Parietal lobe (tissue), 2 donors: ENCODE measurements at places on chromosomes 5 and 9. TPM values are rescaled to one million over a fixed set of nuclear protein-coding genes. Genes with fewer than 3 reads are reported as not detected.

OR1K1 gene
- total RNA-seq, result not detected

ASS1 gene
- total RNA-seq, result 6.9 TPM

INSL6 gene
- total RNA-seq, result not detected

ANKRD34B gene
- total RNA-seq, result 0.31 TPM

LVRN gene
- 7.5 TPM for total RNA-seq

WWC1 gene
- 77.0 TPM for total RNA-seq

GABRA1 gene
- total RNA-seq, result 17.2 TPM

GPR150 gene
- total RNA-seq, result not detected

SHROOM1 gene
- total RNA-seq, result 0.94 TPM

SPATA31C1 gene
- total RNA-seq, result not detected

OR2S2 gene
- not detected for total RNA-seq

MUSK gene
- 0.31 TPM for total RNA-seq

ADAMTSL2 gene
- total RNA-seq, result 3.8 TPM

TAF11L12 gene
- total RNA-seq, result not detected

SMIM3 gene
- 1.3 TPM for total RNA-seq

PKD2L2 gene
- not detected for total RNA-seq

WNK2 gene
- total RNA-seq, result 86.1 TPM

QRFP gene
- total RNA-seq, result not detected

SLC6A19 gene
- not detected for total RNA-seq

TMEFF1 gene
- total RNA-seq, result 58.5 TPM

NR2F1 gene
- 82.6 TPM for total RNA-seq

PSAT1 gene
- total RNA-seq, result 27.5 TPM

NOTCH1 gene
- total RNA-seq, result 57.6 TPM

RNF20 gene
- 36.6 TPM for total RNA-seq

NPDC1 gene
- 34.4 TPM for total RNA-seq

GFRA3 gene
- total RNA-seq, result not detected

C1QTNF2 gene
- total RNA-seq, result 3.4 TPM

ANKRD33B gene
- total RNA-seq, result 4.4 TPM

SLC6A7 gene
- total RNA-seq, result 1.9 TPM

CDH18 gene
- 12.8 TPM for total RNA-seq

PCDHB15 gene
- 32.9 TPM for total RNA-seq

NCS1 gene
- total RNA-seq, result 150 TPM

MCTP1 gene
- total RNA-seq, result 112 TPM

KIAA1191 gene
- total RNA-seq, result 114 TPM

HBEGF gene
- 10.3 TPM for total RNA-seq

LRRC19 gene
- total RNA-seq, result under 0.01 TPM

PTPRD gene
- 658 TPM for total RNA-seq

ARHGEF39 gene
- 0.31 TPM for total RNA-seq
